ENCODE measurements at places on chromosomes 13 and 19. TPM values are rescaled to one million over a fixed set of nuclear protein-coding genes. Genes with fewer than 3 reads are reported as not detected.

DNA sequence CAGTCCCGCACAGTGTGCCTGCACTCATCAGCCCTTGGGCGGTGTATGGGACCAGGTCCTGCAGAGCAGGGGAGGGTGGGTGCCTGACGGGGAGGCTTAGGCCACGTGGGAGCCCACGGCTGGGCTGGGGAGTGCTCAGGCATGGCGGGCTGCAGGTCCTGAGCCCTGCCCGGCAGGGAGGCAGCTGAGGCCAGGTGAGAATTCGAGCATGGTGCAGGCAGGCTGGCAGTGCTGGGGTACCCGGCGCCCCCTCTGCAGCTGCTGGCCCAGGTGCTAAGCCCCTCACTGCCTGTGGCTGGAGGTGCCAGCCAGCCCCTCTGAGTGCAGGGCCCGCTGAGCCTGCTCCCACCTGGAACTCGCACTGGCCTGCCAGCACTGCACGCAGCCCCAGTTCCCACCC is 630.9 kb upstream of the PCDH20 start:
- no peak overlapping the region for H3K4me3 ChIP-seq
- no peaks in the 10 kb centered on the region for H3K27me3 ChIP-seq
- no peak for DNase-seq
- H3K36me3 ChIP-seq: peaks cover 12% of the 10 kb centered on the region
- no peaks in the 10 kb centered on the region for H3K4me1 ChIP-seq

DNA sequence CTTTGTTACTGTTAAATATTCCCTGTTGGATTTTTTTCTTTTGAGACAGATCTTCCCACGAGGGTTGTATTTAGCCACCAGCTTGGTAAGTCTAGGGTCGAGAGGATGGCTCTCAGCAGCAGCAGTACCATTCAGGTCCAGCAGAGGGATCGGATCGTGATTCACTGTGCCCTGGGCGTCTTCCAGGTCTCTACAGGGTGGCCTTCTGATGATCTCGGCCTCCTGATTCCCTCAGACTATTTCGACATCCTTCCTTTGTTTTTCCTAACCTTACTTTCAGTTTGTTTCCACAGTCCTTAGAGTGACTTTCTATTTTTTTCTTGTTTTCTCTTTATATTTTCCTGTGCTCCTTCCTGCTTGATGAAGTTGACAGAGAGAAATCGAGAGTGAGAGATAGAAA is 1436.9 kb downstream of the UQCRFS1 start:
- peaks cover 72% of the 10 kb centered on the region for H3K36me3 ChIP-seq
- no peaks in the 10 kb centered on the region for H3K27me3 ChIP-seq
- H3K27ac ChIP-seq: no peak overlapping the region
- no peak for DNase-seq
- H3K4me1 ChIP-seq: no peaks in the 10 kb centered on the region
- no peak overlapping the region for H3K4me3 ChIP-seq

DNA sequence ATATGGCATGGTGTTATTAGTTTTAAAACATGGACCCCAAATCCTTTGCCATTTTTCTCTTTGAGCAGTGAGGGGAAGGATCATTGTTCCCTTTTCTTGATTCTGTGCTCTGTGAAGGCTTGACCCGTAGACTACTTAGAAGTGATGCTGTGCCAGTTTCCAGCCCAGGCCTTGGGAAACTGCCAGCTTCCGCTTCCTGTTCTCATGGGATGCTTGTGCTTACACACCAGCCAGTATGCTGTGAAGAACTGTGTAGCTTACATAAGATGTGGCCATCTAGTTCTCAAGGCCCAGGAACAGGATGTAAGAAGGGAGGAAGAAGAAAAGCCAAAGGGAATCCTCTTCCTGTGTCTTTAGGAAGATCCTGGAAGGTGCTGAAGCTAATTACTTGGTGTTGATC is 180.9 kb downstream of the PCCA start:
- H3K36me3 ChIP-seq: no peaks in the 10 kb centered on the region
- H3K4me3 ChIP-seq: no peak overlapping the region
- DNase-seq: no peak
- H3K27ac ChIP-seq: no peak overlapping the region
- peaks cover 7% of the 10 kb centered on the region for H3K4me1 ChIP-seq

- H3K36me3 ChIP-seq: no peaks in the 10 kb centered on the region
- peaks cover 3% of the 10 kb centered on the region for H3K27me3 ChIP-seq
- H3K27ac ChIP-seq: no peak overlapping the region
- H3K4me1 ChIP-seq: no peaks in the 10 kb centered on the region
These were observed 107.0 kb upstream of the GPR12 start for GRCh38 chr13:26867451-26868091.

DNA sequence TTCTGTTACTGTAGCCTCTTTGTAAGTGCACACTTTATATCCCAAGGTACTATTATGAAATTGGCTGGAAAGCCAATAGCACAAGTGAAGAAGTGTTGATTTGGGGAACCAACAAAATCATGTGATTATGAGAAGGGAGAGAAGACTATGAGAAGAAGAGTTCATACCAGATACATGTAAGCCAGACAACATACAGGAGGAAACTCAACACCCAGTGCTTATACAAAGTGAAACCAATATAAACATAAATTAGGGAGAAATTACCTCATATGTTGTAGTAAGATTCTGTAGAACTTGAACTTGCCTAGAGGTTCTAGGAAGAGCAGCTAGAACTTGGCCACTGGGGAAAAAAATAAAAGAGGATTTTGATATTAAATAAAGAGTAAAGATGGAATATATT is 17.4 kb downstream of the CPB2 start:
- no peak for DNase-seq
- H3K4me1 ChIP-seq: no peaks in the 10 kb centered on the region
- H3K27ac ChIP-seq: no peak overlapping the region

GRCh38 chr13:46830405-46831005 is 33.5 kb upstream of the ESD start:
- no peak overlapping the region for H3K4me3 ChIP-seq
- peaks cover 2% of the 10 kb centered on the region for H3K27me3 ChIP-seq
- H3K27ac ChIP-seq: no peak overlapping the region
- DNase-seq: no peak
- no peaks in the 10 kb centered on the region for H3K36me3 ChIP-seq

- no peak overlapping the region for H3K4me3 ChIP-seq
- H3K27ac ChIP-seq: no peak overlapping the region
- H3K36me3 ChIP-seq: no peaks in the 10 kb centered on the region
- no peak for DNase-seq
These were observed 244.7 kb downstream of the COL4A1 start for GRCh38 chr13:110062077-110062776.

DNA sequence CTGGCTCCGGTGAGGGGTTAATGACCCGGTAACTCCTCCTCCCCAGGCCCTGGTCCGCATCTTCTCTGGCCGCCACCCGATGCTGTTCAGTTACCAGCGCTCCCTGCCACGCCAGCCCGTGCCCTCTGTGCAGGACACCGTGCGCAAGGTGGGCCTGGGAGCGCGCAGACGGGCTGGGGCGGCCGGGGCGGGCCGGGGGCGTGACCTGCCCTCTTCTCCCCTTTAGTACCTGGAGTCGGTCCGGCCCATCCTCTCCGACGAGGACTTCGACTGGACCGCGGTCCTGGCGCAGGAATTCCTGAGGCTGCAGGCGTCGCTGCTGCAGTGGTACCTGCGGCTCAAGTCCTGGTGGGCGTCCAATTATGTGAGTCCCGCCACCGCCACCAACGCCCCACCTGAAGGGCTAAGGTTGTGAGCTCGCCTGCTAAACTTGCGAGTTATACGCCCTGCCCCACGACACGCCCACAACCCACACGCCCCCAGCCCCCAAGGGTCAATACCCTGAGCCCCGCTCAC is 10.4 kb downstream of the CPT1C start:
- no peaks in the 10 kb centered on the region for H3K27me3 ChIP-seq
- H3K36me3 ChIP-seq: no peaks in the 10 kb centered on the region
- no peaks in the 10 kb centered on the region for H3K4me1 ChIP-seq

- peaks cover 18% of the 10 kb centered on the region for H3K36me3 ChIP-seq
- H3K27ac ChIP-seq: no peak overlapping the region
- no peak overlapping the region for H3K4me3 ChIP-seq
- peaks cover 9% of the 10 kb centered on the region for H3K4me1 ChIP-seq
- no peak for DNase-seq
- no peaks in the 10 kb centered on the region for H3K27me3 ChIP-seq
These were observed 144.1 kb downstream of the PAN3 start for GRCh38 chr13:28282451-28282850.

DNA sequence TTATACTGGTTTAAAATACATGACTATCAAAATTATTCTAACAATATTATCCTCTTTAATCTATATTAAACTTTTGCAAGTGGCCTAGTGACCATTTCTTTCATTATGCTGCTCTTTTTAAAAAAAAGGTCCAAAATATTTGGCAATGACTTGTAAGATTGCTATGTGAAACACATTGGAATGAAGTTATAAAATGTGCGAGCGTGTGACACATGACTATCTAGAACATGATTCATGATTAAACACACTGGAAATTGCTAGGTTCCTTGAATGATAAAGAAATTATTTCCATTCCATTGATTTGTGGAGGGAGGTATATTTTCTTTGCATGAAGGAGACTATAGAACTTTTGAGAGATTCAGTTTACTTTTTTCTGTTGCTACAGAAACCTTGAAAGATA is 739.1 kb downstream of the DIAPH3 start:
- H3K4me3 ChIP-seq: no peak overlapping the region
- no peaks in the 10 kb centered on the region for H3K4me1 ChIP-seq
- no peak overlapping the region for H3K27ac ChIP-seq
- H3K36me3 ChIP-seq: no peaks in the 10 kb centered on the region
- no peak for DNase-seq

- H3K4me1 ChIP-seq: no peaks in the 10 kb centered on the region
- no peak overlapping the region for H3K27ac ChIP-seq
- H3K4me3 ChIP-seq: no peak overlapping the region
- H3K36me3 ChIP-seq: peaks cover 7% of the 10 kb centered on the region
- H3K27me3 ChIP-seq: no peaks in the 10 kb centered on the region
These were observed 437.0 kb downstream of the SUCLA2 start for GRCh38 chr13:47564041-47564440.

DNA sequence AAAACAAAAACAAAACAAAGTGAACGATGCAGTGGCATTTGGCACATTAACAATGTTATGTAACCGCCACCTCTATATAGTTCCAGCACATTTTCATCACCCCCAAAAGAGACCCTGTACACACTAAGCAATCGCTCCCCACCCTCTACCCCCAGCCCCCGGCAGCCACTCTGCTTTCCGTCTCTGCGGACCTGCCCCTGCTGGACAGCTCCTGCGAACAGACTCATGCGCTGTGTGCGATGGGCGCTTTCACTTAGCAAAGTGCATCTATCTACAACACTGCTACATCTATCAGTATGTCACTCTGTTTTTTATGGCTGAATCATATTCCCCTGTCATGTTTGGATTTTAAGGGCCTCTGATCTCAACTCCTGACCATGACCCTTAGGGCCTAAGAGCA is 25.1 kb upstream of the TMEM160 start:
- no peaks in the 10 kb centered on the region for H3K36me3 ChIP-seq
- DNase-seq: no peak
- H3K4me1 ChIP-seq: peaks cover 28% of the 10 kb centered on the region
- no peak overlapping the region for H3K4me3 ChIP-seq
- H3K27me3 ChIP-seq: no peaks in the 10 kb centered on the region

GRCh38 chr13:38641164-38641948 is 45.5 kb upstream of the FREM2 start:
- no peaks in the 10 kb centered on the region for H3K27me3 ChIP-seq
- H3K4me1 ChIP-seq: no peaks in the 10 kb centered on the region
- no peak overlapping the region for H3K4me3 ChIP-seq
- no peak for DNase-seq
- no peaks in the 10 kb centered on the region for H3K36me3 ChIP-seq

GRCh38 chr19:10514211-10515145 is 2.8 kb downstream of the S1PR5 start:
- peaks cover 8% of the 10 kb centered on the region for H3K36me3 ChIP-seq
- peaks cover 50% of the 10 kb centered on the region for H3K4me1 ChIP-seq
- peak overlapping the region; percentile 73 for H3K27ac ChIP-seq
- peak overlapping the region; percentile 87 for H3K4me3 ChIP-seq
- peak; percentile 70 for DNase-seq
- H3K27me3 ChIP-seq: no peaks in the 10 kb centered on the region

GRCh38 chr13:103066079-103066780 is at the start of gene SLC10A2:
SLC10A2 (minus strand) TSS chr13:103066417; CDS start chr13:103066249, 168 bp downstream.
- H3K4me1 ChIP-seq: no peaks in the 10 kb centered on the region
- DNase-seq: no peak
- peaks cover 5% of the 10 kb centered on the region for H3K36me3 ChIP-seq
- H3K27ac ChIP-seq: no peak within 1 kb of the TSS

DNA sequence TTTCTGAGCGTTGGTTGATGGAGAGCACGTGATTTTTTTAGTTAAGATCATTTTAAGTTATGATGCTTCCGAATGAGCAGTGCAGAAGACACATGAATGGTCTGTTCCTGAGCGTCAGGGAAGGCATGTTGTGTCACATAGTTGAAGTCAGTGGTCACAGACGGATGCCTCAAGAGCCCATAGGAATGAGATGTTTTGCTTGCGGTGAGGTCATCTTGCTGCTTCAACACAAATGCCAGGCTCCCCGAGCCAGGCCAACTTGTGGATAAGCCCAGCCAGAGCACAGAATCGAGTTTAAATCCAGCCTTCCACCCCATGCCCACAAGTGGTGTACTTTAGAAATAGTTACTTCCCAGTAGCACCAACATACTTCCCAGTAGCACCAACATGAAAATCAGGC is 5.4 kb downstream of the UPF3A start:
- no peaks in the 10 kb centered on the region for H3K27me3 ChIP-seq
- no peak overlapping the region for H3K27ac ChIP-seq
- H3K4me1 ChIP-seq: peaks cover 20% of the 10 kb centered on the region
- no peak overlapping the region for H3K4me3 ChIP-seq
- DNase-seq: no peak

DNA sequence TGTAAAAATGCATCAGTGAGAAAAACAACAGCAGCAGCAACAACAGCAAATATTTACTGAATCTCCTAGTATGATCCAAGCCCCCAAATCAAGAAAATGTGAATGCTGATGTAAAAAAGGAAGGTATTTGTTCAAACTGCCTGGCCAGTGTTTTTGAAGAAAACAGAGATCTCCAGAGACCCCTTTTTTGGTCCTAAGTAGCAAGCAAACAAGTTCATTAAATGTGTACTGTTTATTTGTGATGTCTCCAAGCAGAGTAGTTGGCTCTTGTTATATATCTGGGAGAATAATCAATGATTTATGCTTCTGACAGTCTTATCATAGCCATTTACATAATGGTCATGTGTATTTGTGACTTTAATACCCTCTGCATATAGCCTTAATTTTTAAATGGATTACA is 50.7 kb downstream of the CDADC1 start:
- H3K4me1 ChIP-seq: peaks cover 7% of the 10 kb centered on the region
- no peak overlapping the region for H3K4me3 ChIP-seq
- no peak overlapping the region for H3K27ac ChIP-seq
- H3K36me3 ChIP-seq: no peaks in the 10 kb centered on the region
- no peaks in the 10 kb centered on the region for H3K27me3 ChIP-seq

Gene TNNI3
- not detected for total RNA-seq

Gene SELENOV
- not detected for total RNA-seq

Gene ZNF284
- total RNA-seq: 1.8 TPM

Gene SYCN
- total RNA-seq: not detected

Gene PLK5
- total RNA-seq: not detected

Gene TYROBP
- 235 TPM for total RNA-seq

Gene PSG6
- total RNA-seq: not detected

Gene TEX101
- not detected for total RNA-seq

Gene KLK5
- not detected for total RNA-seq

Gene BST2
- total RNA-seq: 282 TPM

Gene IGFL2
- total RNA-seq: not detected

Gene PSG1
- total RNA-seq: not detected

Gene MUC16
- total RNA-seq: not detected

Gene ZNF497
- 1.4 TPM for total RNA-seq

Gene PSG3
- total RNA-seq: not detected

All from natural killer cell treated with Interleukin-12 subunit alpha and Interleukin-12 subunit beta and Interleukin-15 and Interleukin-18, amount 100 ng/mL, for 72 hours (primary cell).